ENCODE measurements at places on chromosomes 6 and 20. TPM values are rescaled to one million over a fixed set of nuclear protein-coding genes. Genes with fewer than 3 reads are reported as not detected.

GRCh38 chr6:155117785-155118184, 122.7 kb downstream of the TIAM2 start:
- DNase-seq, result no peak

- DNase-seq, result no peak
Observed at GRCh38 chr20:57474205-57474604, 50.7 kb downstream of the CTCFL start.

GRCh38 chr20:57159193-57159851, 107.1 kb downstream of the BMP7 start:
- no peak for DNase-seq

DNA sequence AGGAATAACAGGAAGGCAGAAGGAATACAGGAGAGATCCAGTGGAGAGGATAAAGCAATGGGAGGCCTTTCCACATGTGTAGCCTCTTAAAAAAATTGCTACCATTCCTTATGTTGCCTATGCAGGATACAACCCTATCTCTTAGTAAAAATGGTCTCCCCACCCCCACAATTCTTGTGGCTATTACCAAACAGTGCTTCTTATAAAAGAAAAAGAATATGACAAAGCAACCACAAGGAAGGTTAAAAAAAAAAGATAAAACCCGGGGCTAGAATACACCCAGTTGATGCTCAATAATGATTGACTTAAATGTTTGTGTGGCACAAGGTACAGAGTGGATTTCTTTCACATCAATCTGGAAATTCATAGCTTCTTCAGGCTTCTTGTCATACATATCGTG, 250.9 kb downstream of the HIVEP2 start:
- no peak for DNase-seq

MYLK2 gene
- total RNA-seq, result not detected

OOEP gene
- total RNA-seq, result 0.41 TPM

C20orf96 gene
- total RNA-seq, result 4.7 TPM

All from naive thymus-derived CD4-positive, alpha-beta T cell (primary cell).